ENCODE measurements at places on chromosomes 6 and 20.

- DNase-seq = no peak
Observed at GRCh38 chr6:74993136-74993535, 212.7 kb downstream of the COL12A1 start.

DNA sequence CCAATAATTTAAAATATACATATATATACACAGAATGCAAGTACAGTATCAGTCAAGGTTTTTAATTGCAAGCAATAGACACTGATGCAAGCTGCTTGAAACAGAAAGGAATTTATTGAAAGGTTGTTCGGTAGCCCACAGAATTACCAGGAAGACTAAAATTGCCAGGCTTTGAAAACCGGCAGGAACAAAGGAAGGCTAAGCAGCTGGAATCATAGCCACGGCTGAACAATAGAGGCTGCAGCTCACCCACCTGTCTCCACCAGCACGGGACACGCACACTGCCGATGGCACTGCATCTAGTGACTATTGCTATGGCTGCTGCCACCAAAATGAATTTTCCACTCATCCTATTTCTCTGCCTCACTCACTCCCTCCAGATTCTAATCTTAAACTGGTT, 22.0 kb upstream of the L3MBTL3 start:
- peak; percentile 1 for DNase-seq

GRCh38 chr6:51093871-51094270, 275.2 kb downstream of the TFAP2B start:
- DNase-seq = no peak

DNA sequence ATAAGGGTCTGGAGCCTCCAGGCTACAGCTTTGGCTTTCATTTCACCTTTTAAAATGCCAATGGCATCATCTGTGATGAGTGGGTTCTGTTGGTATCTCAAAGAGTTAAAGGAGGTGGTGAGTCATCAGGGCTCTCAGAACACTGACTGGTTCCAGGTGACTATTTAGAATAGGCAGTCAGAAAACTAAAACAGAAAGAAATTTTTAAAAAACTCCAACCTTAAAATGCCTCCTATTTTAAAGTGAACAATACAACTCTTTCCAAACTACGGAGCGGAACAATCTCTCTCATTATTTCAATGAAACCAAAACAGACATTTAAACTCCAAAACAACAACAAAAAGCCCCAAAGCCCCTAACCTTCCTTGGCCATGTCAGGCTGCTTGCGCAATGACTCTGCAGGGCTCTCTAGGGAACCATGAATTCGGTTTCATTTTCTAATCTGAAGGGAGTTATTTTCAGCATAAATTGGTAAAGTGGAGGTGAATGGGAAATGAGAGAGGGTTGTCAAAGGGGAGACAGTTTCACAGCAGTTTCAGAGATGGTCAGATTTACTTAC, 194.9 kb downstream of the KIF6 start:
- DNase-seq = peak; percentile 58

DNA sequence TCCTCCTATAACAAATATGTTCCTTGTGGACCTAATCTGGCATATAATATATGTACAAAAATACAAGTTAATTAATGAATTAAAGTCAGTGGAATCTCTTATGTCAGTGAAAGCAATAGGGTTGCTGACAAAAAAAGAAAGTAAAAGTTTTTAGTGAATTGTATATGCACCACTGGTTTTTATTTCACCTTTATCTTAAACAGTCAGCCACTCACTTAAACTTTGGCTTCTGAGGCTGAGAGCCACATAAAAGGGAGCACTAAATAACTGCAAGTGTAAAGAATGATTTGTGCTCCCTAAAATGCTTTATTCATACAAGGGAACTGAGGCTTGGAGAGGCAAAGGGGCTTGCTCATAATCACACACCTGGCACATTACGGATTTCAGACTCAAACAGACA, 9.9 kb upstream of the F13A1 start:
- no peak for DNase-seq

- no peak for DNase-seq
Observed at GRCh38 chr6:24923885-24924401, 11.8 kb downstream of the RIPOR2 start.

- peak; percentile 65 for DNase-seq
Observed at GRCh38 chr6:4316867-4317400, 181.6 kb upstream of the ECI2 start.

GRCh38 chr20:57435498-57436222, 44.5 kb downstream of the RBM38 start:
- peak; percentile 29 for DNase-seq

DNA sequence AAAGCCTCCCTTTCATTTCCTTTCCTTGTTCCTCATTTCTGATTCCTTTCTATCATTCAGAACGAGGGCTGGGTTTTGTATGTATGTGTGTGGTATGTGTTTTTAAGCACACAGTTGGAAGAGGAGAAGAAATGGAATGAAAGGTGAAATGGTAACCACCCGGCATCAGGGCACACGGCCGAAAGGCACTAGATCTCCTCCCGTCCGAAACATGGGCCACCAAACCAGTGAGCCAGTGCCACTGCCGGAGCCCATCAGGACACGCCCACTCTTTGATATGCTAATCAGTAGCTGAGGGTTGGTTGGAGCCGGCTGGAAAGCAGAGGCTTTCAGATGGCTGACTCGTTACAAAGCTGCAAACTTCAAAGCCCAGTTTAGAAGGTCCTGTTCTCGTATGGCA, 228.6 kb upstream of the JARID2 start:
- DNase-seq = peak; percentile 33

- no peak for DNase-seq
Observed at GRCh38 chr6:34347303-34347702, 45.2 kb downstream of the NUDT3 start.

- DNase-seq = no peak
Observed at GRCh38 chr6:108157981-108158525, 7.8 kb upstream of the NR2E1 start.

GRCh38 chr20:1035466-1035865, 33.4 kb upstream of the RSPO4 start:
- DNase-seq = no peak

DNA sequence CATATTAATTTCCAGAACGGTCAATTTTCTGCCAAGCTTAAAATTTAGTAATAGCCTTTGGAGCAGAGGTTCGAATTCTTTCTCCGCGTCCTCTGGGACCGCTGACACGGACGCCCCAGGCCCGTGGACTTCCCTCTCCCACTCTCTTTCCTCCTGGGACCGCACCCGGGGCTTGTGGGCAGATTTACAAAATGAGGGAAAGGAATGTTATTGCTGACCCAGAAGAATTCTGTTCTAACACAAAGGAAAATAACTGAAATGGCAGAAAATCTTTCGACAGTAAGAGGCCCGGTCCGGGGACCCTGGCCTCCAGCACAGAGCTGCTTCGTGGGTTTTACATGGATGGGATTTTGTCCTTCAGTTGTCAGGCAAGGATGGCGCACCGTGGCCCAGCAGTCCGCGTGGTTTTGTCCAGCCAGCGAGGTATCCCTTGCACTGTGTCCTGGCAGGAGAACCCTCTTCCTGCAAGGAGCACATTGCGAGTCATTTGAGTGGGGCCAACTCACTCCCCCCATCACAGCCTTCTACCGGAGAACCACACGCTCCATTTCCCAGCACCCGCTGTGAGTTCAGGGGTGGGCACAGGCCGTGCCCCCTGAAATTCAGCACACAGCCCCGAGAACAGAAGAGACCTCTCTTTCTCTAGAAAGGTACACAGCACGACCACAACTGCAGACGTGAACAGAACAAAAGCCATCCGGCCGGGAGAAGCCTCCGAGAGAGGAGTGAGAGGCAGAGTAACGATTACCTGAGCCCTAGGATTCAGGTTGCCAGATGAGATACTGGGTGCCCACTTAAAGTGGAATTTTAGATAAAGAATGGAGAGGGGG, 106.0 kb upstream of the AFDN start:
- DNase-seq = no peak

DNA sequence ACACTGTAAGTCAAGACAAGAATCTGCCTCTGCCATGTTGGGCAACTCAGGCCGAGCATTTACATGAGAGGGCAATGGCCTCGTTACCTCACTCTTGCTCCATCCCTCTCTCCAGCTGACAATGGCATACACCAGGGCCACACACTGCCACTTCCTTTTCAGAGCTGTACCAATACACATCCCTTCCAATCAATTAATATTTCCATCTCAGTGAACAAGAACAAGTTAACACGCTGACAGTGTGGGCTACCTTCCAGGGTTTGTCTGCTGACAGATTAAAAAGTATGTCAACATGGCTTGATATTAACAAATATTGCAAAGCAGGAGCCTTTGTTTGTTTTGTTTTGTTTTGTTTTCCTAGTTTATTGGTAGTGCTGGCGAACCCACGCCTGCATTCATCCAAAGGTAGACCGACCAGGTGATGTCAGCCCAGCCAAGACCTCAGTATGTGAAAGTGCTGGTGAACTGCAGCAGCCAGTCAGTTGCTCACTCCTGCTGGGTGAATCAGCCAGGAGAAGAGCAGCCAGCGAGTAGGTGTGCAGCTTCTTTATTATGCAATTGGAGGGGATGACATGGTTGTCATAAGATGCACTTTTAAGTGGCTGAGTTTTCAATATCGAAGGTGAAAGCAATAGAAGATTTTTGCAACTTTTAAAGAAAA, 487.3 kb upstream of the JARID2 start:
- no peak for DNase-seq

- no peak for DNase-seq
Observed at GRCh38 chr20:63345328-63346100, 15.6 kb downstream of the CHRNA4 start.

DNA sequence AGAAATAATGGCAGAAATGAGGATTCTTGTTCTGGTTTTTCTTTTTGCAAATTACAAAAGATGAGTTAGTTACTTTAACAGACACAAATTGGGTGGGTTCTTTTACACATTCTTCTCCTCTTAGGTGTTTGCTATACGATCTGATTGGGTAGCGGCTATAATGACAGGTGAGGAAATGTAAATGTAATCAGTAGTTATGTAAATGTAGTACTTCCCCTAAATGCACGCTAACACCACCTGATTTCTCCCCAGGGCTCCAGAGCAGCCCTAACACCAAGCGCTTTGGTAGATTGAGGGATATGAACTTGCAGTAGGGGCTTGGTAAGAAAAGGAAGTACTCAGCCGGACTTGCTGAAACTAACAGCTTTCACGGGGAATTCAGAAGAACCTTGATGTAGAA, 499.4 kb upstream of the NOX3 start:
- DNase-seq = no peak

DNA sequence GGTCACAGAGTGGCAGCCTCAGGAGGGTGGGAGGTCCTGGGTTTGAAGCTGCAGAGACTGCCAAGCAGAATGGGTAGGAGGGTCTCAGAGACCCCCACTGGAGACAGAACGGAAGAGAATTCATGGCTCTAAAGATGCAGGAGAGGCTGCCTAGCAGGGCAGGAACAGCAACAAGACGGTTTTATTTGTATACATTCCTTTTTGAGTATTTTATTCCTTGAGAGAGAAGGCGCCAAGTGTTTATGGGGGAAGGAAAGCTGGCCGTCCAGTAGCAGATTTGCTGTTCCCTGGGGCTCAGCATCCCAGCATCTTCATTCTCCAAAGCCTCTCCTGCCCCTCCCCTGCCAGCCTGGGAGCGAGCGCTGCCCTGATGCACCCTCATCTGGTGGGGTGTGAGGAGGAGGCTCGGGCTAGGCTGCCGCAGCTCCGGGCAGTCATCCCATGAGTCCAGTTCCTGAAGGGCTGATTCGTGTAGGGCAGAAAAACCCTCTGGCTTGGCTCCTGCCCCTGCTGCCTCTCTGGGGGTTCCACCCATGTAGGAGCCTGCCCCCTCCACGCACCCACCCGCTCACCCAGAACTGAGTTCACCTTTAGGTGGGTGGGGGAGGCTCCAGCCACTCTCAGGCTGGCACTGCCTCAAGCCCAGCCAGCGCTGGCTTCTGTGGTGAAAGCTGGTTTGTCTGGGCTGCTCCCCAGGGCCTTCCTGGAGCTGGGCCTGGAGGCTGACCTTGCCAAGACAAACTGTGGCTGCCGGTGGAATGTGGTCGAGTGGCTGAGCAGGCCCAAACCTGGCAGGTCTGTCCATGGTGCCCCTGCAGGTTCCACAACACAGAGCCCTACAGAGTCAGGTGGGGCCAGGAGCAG, 32.4 kb downstream of the CPXM1 start:
- peak; percentile 24 for DNase-seq

GRCh38 chr6:170153436-170154319, 137.2 kb downstream of the DLL1 start:
- no peak for DNase-seq

DNA sequence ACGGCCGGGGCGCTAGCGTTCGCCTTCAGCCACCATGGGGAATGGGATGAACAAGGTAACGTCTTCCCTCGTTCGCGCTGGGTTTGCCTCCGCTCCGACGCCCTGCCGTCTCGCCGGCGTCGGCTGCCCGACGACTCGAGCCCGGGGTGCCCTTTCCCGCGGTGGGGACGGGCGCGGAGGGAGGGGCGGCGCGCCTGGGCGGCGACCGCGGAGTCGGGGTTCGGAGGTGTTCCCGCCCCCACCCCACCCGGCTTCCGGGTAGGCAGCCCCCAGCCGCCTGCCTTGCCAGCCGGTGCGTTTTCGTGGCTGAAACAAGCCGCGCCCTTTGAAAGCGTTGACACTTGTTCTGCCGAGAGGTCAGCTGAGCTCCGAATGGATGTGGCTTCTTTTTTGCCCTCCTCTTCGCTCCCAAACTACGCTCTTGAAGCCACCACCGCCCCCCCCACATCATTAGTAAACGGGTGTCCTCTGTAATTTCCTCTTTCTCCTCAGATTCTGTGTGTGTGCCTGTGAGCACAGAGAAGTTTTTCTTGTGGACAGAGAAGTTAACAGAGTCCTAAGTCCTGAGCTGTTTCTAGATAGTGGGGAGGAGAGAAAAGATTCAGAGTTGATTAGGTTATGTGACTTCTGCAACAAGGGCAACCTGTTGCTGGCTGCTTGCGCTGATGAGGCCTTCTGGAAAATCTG, 362 bp downstream of the DUSP22 start:
- DNase-seq = peak; percentile 36

GRCh38 chr6:2877057-2877882, 25.8 kb downstream of the SERPINB9 start:
- DNase-seq = peak; percentile 48

- no peak for DNase-seq
Observed at GRCh38 chr6:11845664-11846577, 67.3 kb upstream of the ADTRP start.

DNA sequence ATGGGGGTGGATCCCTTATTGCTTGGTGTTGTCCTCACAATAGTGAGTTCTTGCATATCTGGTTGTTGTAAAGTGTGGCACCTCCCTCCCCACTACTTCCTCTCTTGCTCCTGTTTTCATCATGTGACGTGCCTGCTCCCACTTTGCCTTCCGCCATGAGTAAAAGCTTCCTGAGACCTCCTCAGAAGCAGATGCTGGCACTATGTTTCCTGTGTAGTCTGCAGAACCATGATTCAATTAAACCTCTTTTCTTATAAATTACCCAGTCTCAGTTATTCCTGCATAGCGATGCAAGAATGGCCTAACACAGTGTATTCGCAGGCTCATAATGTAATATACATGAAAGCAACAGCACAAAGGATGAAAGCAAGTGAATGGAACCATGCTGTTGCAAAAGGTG, 28.4 kb upstream of the ANKRD60 start:
- DNase-seq = no peak

DNA sequence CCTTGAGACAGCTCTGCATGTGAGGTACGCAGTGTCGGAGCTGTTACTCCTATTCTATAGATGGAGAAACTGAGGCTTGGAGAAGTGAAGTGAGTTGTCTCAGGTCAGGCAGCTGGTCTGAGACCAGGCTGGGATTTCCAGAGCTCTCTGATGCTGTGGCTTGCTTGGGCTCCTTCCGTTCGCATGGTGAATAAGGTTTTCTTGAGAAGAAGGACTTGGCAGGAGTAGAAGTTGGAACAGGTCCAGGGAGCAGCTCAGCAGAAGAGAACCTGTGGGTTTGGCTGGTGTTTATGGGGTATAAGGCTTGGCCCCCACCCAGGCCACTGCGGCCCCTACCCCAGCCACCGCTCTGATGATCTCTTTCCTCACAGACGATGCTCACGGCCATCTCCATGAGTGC, 7.4 kb downstream of the SLC12A5 start:
- no peak for DNase-seq
